ELR (cell line): ENCODE measurements at places on chromosomes 5 and 9.

GRCh38 chr5:5699062-5699461, 276.6 kb downstream of the ICE1 start:
- DNase-seq = no peak

DNA sequence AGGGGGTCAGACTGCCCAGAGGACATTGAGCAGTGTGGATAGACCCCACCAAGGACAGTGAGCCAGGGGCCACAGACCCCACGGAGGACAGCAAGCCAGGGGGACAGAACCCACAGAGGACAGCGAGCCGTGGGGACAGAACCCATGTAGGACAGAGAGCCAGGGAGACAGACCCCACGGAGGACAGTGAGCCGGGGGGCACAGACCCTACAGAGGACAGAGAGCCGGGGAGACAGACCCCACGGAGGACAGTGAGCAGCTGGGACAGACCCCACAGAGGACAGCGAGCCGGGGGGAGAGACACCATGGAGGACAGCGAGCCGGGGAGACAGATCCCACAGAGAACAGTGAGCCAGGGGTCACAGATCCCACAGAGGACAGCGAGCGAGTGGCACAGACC, 3.4 kb upstream of the ZDHHC11 start:
- no peak for DNase-seq

DNA sequence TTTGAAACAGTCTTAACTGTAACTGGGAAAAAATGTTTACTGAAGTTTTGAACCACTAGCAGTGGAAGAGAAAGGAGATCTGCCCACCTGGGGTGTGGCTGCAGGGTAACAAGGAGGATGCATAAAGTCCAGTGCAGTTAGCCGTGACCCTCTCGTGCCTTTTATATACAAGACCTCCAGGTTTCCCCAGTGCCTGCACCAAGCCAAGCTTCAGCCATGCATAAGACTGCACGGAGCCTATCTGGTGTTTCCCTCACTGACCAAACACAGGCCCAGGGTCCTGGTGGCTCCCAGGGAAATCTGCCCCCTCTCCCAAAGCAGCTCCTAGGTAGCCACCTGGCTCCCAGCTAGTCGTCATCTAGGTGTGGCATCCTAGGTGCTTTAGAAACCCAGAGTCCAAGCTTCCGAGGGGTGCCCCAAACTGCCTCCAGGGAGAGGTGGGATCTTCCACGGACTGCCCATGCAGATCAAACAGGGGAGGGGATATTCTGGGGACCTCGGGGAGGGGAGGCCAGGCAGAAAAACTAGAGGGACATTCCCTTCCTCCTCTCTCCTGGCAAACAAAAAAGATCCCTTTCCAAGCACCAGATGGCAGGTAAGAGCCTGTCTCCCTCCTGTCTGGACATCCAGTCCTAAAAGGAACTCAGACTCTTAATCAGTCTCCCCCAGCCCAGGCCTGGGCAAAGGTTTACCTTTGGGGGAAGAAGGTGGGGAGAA, 2.7 kb downstream of the SHB start:
- peak; percentile 40 for DNase-seq

DNA sequence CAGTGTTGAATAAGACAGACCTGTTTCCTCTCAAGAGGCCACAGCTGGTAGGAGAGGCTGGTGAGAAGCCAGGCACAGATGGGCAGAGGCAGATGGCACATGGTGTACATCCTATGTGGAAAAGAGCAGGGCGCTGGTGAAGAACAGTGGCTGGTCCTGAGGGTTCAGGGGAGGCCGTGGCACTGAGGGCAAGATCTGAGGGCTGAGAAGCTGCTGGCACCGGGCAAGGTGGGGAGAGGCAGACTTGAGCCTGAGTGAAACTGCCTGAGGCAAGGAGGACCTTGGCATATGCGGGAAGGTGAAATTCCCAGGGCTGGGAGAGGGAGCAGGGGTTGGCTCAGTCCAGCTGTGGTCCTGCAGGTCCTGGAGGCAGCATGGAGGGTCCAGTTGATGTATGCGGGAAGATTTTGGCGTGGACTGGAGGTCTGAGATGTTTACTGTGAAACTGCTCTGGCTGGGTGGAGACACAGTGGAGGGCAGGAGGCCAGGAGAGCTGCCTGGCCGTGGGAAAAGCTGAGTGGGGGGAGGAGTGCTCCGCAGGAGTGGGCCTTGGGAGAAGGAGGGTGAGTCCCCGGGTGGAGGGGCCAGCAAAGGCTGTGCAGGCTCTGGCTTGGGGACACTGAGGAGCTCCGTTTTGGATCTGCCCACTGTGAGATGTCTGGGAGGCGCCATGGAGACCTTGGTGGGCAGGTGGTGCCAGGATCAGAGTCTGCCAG, 2.6 kb downstream of the MAN1B1 start:
- DNase-seq = no peak

- DNase-seq = no peak
Observed at GRCh38 chr9:113664181-113664875, 200.8 kb downstream of the RGS3 start.

GRCh38 chr5:57442080-57442839, 40.4 kb downstream of the ACTBL2 start:
- peak; percentile 63 for DNase-seq
